MV-4-11 (cell line): ENCODE measurements at places on chromosomes 5 and 9.

DNA sequence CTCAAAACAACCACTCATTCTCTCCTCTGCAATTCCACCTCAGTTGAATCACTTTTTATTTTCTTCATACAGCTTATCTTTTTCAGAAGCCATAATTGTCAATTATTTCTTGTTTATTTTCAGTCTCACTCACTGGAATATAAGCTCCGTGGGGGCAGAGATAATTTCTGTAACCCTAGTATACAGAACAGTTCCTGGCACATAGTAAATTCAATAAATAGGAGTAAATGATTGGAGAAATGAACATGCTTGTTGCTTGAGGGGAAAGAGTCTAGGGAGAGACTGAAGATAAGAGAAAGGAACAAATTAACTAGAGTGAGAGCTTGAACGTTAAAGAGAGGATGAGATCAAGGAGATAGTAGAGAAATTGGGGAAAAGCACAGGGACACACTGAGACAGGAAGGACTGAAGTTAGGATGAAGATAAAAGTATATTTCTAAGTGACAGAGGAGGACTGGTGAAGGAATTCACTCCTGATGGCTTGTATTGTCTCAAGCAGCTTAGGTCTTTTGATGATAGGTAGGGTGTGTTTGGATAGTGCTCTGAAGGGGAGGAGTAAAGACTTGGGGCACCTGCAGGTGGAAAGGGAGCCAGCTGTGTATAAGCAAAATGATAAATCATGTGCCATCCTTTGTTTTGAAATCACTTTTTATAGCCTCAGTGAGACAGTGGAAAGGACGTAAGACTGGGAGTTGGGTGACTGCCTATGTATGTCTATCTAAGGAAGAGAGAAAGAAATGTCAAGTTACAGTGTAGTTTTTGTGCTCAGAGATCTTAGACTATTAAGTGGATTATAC lies 2.2 kb downstream of the NAA35 start:
- DNase-seq = no peak

GRCh38 chr5:115577329-115577728 lies 24.9 kb downstream of the TICAM2 start:
- peak; percentile 40 for DNase-seq

GRCh38 chr9:127575875-127576778 lies 36.0 kb upstream of the STXBP1 start:
- DNase-seq = no peak

GRCh38 chr9:91188719-91189590 lies 172.8 kb downstream of the AUH start:
- DNase-seq = no peak

DNA sequence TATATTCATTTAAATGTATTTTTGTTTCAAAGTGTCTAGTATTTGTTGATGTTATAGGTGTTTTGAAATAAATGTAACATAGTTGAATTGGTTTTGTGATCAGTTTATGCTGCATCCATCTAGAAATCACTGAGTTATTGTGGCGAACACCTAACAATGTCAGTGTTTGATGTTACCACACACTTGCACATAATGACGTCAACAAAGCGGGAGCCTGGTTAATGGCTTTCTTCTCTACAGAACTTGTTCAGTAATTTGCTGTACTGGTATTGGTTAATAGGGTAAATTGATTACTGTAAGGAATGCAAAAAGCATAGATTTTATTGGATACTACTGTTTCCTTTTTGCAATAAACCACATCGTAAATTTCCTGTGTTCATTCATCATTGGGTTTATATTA lies 133.0 kb downstream of the ATG10 start:
- no peak for DNase-seq
